ENCODE measurements at places on chromosomes 1 and 21.

GRCh38 chr1:208269338-208269666 is 25.1 kb upstream of the PLXNA2 start:
- DNase-seq = no peak

- DNase-seq = no peak
These were observed 16.4 kb upstream of the MAPKAPK2 start for GRCh38 chr1:206668351-206668750.

- DNase-seq = no peak
These were observed 181.6 kb upstream of the CACYBP start for GRCh38 chr1:174818014-174818616.

- DNase-seq = no peak
These were observed 25.0 kb downstream of the LRRC8C start for GRCh38 chr1:89657886-89658285.

- DNase-seq = no peak
These were observed 21.3 kb upstream of the A3GALT2 start for GRCh38 chr1:33342041-33342723.

GRCh38 chr1:110786802-110787327 is 86.1 kb upstream of the CD53 start:
- no peak for DNase-seq

- no peak for DNase-seq
These were observed 37.0 kb upstream of the SAMSN1 start for GRCh38 chr21:14582934-14583628.

- no peak for DNase-seq
These were observed 198.9 kb upstream of the UBE2U start for GRCh38 chr1:64004451-64005025.

DNA sequence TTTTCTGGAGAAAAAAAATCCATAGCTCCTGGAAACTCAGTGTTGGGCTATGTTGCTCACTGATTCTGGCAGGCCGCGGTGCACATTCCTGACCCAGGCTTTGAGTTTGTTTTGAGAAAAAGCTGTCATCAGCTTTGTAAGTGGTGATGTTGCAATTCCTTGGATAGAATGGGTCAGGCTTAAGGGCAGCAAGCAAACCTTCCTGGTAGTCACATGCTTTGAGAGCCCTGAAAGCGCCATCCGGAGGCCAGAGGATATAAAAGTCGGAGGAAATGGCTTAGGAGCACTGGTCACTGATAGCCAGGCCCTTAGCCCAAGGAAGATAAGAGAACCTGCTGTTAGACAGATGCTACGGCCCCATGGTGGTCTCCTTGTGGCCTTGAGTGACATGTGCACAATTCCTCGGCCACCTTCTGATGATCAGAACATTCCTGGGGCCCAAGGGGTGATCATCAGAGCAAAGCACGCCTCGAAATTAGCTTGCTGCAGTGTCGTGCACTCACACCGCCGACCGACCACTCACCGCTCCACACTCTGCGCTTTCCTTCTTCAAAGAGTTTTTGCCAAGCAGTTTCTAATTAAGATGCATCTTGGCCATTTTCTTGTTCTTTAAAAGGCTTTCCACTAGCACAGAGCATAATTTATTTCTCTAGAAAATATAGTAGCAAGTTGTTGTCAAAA is 78.6 kb downstream of the MAN1C1 start:
- DNase-seq = no peak

DNA sequence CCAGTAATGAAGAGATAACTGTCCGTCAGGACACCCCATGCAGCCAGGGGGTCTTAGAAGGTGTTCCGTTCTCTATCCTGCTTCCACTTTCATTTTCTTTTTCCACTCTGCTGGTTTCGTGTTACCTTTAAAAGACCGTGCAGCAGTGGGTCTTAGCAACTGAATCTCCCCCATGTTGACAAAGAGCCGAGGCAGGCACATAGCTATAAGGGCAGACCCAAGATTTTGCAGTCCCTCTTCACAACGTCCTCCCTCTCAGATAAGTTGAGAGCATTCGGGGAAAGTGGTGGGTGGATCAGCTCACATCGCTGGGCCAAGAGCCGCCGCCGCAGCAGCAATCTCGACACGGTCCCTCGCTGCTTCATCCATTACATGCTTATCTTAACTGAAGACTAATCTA is 355.5 kb downstream of the LMO4 start:
- DNase-seq = no peak

- no peak for DNase-seq
These were observed 5.8 kb upstream of the RAP1GAP start for GRCh38 chr1:21674957-21675356.

GRCh38 chr1:161987872-161988271 is 35.8 kb downstream of the OLFML2B start:
- no peak for DNase-seq

DNA sequence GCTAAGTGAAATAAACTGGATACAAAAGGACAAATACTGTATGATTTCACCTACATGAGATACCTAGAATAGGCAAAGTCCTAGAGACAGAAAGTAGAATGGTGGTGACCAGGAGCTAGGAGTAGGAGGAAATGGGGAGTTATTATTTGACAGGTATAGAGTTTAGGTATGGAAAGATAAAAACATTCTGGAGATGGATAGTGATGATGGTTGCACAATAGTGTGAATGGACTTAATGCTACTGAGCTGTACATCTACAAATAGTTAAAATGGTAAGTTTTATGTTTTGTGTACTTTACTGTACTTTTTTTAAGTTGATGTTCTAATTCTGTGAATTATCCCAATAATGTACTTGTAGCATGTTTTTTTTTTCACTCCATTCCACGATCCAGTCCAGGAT is 59.5 kb upstream of the RALGPS2 start:
- DNase-seq = no peak

DNA sequence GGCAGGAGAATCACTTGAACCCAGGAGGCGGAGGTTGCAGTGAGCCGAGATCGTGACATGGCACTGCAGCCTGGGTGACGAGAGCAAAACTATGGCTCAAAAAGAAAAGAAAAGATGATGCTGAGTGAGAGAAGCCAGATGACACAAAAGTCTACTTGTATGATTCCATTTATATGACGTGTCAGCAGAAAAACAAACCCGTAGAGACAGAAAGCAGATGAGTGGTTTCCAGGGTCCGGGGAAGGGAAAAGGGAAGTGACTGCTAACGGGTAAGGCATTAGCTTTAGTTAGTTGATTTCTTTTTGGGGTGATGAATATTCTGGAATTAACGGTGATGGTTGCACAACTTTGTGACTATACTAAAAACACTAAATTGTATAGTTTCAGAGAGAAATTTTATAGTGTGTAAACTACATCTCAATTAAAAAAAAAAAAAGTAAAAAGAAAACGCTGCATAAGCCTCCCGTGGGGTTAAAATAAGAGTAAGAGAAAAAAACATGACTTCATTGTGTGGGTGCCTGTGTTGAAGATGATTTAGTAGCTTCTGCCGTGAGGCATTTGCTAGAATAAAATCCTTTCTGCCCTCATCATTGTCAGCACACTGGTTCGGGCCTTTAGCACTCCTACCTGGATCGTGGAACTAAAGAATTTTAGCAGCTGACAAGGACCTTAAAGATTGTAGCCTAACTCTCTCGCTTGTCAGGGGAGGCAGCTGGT is 24.7 kb upstream of the ATP5PO start:
- no peak for DNase-seq

DNA sequence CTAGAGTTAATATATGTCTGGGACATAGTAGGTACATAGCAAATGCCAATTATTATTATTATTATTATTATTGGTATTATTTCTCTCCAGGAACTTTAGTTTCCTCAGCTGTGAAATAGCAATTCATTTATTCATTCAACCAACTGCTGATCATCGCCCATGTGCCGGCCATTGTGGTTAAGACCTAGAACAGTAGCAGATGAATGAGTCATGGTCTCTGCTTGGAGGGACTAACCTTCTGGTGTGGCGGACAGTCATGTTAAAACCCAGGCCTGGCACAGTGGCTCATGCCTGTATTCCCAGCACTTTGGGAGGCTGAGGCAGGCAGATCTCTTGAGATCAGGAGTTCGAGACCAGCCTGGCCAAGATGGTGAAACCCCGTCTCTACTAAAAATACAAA is 23.8 kb upstream of the LDLRAP1 start:
- no peak for DNase-seq

GRCh38 chr1:101150670-101151069 is 86.1 kb upstream of the S1PR1 start:
- no peak for DNase-seq

DNA sequence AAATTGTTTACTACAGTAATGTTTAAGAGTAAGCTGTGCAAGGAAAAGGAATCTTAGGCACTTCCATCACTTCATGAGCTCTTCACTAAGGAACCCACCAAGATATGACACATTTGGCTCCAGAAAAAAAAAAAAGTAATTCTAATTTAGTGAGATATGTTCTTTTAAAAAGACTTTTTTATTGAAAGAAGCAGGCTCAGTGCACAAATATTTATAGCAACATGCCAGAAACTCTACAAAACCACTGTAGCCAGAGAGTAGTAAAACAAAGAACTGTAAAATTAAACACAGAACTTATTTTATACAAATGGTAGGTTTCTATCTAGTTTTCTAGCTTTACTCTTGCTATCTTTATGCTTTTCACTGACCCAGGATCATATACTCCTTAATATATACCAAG is 434.6 kb upstream of the ADGRL2 start:
- no peak for DNase-seq

DNA sequence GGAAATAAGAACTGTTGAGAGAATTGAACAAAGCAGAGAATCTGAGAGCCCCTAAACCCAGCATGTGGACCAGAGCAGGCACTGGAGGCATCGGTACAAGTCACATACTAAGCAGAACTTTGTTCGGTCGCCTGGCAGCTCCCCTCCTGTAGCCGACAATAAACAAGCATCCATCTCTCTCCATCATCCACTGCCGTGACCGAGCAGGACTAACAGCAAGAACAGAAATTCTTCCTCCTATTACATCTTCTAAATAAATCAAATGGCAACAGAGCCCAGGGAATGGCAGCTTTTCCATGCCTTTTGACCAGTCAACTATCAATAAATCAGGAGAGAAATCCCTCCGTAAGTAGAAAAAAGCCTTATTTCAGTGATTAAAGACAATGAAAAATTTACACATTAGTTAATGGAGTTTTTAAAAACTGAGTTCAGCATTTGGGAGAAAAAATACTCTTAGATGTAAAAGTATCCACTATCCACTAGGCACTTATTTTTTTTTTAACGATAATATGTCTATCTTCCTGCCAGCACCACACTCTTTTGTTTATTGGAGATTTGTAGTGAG is 36.5 kb downstream of the PTPN14 start:
- DNase-seq = no peak

DNA sequence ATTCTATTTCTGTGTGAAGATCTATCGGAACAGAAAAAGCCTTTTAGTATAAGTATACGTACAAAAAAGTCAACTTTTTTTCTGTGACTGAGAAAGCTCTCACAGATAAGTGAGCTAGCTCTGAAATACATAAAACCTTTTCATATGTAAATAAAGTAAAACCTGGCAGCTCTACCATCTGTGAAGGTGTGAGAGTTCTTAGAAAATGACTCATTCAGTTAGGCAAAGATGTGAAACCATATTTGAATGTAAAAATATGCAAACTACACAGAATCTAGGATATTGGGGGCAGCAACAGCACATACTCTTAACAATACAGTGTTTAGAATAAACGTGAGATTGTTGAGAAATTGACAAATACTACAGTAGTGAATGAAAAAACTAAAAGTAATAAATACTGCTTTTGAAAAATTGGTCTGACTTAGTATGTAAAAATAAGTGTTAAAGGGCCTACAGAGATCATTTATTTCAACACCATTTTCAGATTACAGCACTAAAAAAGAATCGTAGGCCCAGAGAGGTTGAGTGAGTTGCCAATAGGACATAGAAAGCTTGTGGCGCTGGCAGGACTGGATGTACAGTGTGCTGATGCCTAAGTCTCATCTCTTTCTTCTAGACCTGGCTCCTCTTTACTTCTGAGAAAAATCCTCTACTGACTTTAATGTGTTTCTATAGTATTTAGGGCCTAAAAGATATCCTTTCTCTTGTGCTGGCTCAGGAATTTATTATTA is 19.8 kb downstream of the ATP6V1G3 start:
- no peak for DNase-seq

DNA sequence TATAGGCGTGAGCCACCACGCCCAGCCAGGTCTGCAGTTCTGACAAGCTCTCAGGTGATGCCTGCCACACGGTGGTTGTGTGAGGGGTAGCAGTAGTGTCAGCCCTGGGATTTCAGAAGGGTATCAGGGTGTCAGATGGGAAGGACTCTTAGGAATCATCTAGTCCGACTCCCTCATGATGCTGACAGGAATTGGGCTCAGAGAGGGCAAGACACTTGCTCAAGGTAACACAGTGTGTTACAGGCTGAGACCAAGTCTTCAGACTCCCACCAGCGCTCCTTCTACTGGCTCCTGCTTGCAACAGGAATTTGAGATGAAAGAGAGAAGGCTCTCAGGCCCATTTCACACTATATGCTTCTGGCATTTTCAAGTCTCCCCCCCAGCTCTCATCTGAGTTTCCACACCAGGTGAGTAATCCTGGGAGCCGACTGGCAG is 6.9 kb downstream of the HTR1D start:
- no peak for DNase-seq

- DNase-seq = no peak
These were observed 67.1 kb upstream of the LRRC8D start for GRCh38 chr1:89753761-89754160.

GRCh38 chr1:66693856-66694255 is 58.4 kb upstream of the DYNLT5 start:
- no peak for DNase-seq

DNA sequence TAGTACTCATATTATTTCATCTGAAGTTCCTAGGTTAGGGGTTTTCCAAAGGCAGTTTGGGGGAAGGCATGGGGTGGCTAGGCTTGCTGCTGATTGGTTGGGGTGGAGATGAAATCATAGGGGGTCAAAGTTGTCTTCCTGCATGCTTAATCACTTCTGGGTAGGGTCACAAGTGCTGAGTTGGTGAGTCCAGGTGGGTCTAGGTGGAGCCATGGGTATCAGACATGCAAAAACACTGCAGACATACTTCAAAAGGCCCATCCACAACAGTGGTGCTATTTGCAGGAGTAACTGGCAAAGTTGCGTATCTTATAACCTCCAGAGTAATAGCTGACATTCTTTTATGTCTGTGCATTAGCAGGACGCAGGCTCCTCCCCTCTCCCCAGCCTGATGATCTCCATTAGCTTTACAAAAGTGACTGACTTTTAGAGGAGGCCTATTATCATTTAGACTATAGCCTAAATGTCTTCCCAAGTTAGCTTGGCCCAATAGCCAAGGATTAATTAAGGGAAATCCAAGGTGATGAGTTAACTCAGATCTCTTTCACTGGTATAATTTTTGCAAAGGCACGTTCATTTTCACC is 374.4 kb upstream of the PRMT6 start:
- no peak for DNase-seq

DNA sequence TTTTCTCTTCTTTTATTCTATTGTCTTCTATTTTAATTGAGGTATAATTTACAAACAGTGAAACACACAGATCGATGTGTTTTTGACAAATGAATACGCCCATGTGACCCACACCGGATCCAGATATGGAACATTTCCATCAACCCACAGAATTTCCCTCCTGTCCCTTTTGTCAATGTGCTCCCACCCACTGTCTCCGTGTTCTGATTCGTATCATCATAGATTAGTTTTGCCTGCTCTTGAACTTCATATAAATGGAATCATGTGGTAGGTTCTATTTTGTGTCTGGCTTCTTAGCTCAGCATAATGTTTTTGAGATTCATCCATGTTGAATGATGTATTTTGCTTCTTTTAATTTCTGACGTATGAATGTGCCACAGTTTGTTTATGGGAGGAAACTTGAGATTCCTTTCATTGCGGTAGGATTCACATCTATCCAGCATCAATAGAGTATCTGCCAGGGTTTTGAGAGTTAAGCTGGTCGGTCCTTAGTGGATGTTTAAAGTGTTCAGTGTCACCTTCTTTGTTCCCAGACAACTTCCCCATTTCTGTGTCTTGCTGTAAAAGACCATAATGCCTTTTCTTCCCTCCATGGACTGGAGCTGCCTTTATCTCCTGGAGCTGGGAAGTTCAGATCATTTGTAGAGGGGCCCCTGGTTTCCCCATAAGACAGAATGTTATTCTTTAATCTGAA is 14.7 kb downstream of the NAV1 start:
- no peak for DNase-seq
